ENCODE measurements at places on chromosomes 3 and 15.

- no peak for DNase-seq
These were observed 13.2 kb downstream of the PFKFB4 start for GRCh38 chr3:48543271-48543866.

DNA sequence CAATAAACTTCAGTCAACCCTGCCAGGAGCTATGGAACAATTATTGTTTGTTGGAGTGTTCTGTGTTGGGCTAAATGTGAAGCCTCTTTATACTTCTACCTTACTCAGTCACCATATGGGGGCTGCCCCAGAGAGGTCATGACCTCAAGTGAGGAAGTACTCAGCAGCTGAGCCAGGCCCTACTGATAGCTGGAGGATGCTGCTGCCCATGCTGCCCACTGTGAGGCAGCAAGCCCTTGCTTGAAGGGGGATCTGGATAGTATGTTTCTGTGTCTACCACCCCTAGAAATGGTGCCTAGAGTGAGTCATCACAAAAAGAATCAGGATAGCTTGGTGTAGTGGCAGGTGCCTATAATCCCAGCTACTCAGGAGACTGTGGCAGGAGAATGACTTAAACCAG lies 4.5 kb upstream of the RPL24 start:
- DNase-seq = no peak

- no peak for DNase-seq
These were observed 56.1 kb upstream of the SKIL start for GRCh38 chr3:170301405-170301804.

DNA sequence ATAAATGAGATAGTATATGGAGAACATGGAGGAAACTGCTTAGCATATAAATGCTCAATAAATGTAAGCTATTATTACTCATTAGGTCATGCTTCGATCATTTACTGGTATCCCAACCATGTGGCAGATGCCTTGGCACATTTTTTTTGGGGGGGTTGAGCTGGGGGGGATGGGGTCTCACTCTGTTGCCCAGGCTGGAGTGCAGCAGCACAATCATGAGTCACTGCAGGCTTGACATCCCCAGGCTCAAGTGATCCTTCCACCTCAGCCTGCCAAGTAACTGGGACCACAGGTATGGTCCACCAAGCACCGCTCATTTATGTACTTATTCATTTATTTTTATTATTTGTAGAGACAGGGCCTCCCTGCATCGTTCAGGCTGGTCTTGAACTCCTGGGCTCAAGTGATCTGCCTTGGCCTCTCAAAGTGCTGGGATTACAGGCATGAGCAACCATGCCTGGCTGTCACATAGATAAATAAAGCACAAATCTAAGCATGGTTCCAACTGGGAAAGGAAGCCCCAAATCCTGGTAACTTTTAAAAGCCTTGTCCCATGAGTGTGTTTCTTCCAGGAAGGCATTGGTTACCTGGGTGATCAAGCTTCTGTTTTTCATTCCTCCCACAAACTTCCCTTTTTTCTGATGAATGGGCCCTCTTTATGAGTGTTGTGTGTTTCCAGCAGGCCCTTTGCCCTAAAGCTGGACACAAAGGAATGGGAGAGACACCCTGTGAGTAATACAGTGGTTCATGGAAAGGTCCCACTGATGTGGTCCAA lies 147.4 kb upstream of the UMPS start:
- DNase-seq = no peak

- no peak for DNase-seq
These were observed 9.6 kb downstream of the STARD5 start for GRCh38 chr15:81314378-81314777.

DNA sequence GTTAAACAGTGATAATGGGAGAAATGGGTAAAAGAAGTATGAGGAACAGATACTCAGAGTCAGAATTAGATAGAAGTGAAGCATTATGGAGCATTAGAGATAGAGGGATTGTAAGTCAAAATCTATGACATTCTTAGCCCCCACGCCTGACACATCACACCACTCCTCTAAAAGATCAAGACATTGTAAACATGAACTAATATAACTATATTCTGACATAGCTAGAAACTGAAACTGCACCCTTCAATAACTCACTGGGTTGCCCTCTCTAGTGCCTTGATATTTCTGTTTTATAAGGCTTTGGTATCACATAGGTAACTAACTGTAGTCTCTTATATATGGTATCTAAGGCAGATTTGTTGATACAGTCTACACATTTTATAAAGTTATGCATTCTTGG lies 684.3 kb upstream of the DPPA4 start:
- no peak for DNase-seq

DNA sequence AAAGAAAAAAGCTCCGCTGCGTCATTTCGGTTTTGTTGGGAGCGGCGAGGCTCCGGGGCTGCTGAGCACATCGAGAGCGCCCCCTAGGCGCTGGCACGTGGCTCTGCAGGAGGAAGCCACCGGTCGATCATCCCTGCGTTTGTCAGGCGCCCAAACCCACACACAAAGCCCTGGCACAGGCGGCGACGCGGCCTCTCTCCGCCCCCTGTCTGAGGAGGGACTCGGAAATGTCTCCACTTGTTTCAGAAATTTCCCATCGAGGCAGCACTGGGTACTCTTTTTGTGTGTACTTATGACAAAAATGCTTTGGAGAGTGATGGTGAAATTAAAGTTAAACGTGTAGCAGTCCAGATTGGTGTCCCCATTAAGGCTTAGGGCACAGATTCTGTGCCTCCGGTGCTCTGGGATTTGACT lies 407.3 kb upstream of the ONECUT1 start:
- DNase-seq = peak; percentile 84

- no peak for DNase-seq
These were observed 18.7 kb upstream of the LPP start for GRCh38 chr3:188135271-188135670.

- no peak for DNase-seq
These were observed 9.5 kb upstream of the ROPN1B start for GRCh38 chr3:125959317-125960065.

DNA sequence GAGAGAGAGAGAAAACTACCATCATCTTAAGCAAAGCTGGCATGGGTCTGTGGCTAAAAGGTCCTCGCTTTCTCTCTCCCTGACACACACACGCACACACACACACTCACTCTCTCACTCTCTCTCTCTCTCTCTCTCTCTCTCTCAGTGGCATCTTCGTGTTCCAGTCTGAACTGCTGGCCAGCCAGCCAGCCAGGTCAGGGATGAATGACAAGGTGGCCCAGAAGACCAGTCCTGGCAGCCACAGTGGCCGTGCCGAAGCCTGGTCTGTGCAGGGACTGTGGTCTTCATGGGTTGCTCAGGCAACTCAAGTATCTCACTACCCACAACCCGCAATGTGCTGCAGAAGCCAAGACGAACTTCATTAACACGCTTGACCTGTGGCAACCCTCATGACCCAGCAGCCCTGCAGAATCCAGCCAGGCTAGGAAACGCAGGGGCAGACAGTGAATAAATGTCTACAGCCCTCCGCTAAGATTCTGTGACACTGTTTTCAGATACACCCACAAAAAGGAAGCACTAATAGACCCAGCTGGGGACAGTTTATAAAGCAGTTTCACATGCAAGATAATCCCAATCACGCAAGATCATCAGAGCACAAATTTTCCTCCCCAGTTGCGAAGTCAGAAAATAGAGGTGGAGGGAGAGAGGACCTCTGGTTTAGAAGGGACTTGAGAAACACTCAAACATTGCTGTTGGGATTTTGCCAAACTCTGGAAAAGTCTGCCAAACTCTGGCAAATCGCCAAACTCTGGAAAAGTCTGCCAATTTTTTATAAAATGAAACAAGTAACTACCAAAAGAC lies 66.4 kb downstream of the XXYLT1 start:
- no peak for DNase-seq

Measured in endothelial cell (in vitro differentiated cells).